Stimulated activated CD4-positive, alpha-beta T cell treated with anti-CD3 and anti-CD28 coated beads, Interleukin-4, amount 100 ng/mL, for 24 hours (primary cell): ENCODE measurements at places on chromosomes 16 and 17.

- no peak for DNase-seq
These were observed 837 bp upstream of the PRDM7 start for GRCh38 chr16:90077757-90078578.

- peak; percentile 77 for DNase-seq
These were observed 3.7 kb downstream of the TMC8 start for GRCh38 chr17:78133971-78134898.

- DNase-seq, result no peak
These were observed 6.3 kb upstream of the NFATC3 start for GRCh38 chr16:68078701-68079375.

DNA sequence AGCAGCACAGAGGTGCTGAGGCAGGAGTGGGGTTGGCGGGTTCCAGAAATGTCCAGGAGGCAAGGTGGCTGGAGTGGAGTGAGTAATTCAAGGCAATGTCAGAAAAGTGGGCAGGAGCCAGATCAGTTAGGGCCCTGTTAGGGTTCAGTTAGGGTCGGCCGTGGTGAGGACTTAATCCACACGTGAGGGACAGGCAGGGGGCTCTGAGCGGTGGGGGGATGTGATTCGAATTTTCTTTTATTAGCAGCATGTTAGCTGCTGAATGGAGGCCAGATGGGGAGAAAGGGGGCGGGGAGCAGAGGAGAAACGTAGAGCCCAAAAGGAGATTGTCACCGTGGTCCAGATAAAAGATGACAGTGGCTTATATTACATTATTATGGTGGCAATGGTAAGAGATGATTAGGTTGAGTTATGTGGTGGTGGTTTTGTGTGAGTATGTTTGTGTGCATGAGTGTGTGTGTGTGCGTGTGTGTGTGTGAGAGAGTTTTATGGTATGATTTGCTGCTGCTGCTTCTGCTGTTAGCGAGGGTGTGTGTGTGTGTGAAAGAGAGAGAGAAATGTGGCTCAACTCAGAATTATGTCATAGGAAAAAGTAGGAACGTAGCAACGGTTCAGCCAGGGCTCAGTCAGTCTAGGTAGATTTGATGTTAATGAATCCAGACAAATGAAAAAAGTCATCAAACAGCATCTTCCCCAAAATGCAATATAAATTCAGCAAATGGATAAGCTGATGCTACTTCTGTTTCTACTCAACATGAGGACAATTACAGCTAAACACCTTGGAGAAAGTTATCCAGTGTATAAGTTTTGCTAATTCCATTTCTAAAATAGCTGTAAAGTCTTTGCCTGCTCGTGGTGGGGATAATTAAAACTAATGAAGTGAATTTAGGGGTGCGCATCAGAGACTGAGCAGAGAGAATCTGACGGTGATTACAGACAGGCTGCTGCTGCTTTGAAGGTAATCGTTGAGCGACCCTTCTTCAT lies 390.6 kb downstream of the HAPSTR1 start:
- no peak for DNase-seq

GRCh38 chr17:5897275-5897911 lies 172.8 kb upstream of the WSCD1 start:
- DNase-seq, result no peak

GRCh38 chr16:81436386-81436785 lies 8.2 kb upstream of the CMIP start:
- DNase-seq, result no peak

DNA sequence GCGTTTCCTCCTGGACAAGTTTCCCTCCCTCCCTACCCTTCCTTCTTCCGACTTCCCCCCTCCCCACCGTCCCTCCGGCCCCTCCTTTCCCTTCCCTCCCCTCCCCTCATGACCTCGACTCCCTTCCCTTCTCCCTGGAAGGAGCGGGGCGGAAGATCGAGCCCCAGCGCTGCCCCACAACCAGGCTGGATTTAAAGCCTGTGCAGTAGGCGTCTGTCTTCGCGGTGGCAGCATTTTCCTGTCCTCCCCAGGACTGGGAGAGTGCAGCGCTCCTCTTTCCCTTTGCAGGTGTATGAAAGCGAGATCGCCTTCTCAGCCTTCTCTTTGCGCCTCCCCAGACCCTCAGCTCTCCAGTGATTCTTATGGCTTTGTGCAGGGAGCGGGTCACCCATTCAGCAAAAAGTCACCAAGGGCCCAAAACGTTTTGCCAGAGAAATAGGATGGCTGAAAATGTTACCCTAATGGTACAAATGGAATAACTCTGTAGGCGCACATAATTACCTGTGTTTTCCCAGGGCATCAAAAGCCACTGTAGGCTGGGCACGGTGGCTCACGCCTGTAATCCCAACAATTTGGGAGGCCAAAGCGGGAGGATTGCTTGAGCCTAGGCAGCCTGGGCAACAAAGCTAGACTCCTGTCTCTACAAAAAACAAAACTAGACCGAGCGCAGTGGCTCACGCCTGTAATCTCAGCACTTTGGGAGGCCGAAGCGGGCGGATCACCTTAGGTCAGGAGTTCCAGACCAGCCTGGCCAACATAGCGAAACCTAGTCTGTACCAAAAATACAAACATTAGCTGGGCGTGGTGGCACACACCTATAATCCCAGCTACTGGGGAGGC lies 40.8 kb downstream of the SLFN12L start:
- DNase-seq, result no peak

DNA sequence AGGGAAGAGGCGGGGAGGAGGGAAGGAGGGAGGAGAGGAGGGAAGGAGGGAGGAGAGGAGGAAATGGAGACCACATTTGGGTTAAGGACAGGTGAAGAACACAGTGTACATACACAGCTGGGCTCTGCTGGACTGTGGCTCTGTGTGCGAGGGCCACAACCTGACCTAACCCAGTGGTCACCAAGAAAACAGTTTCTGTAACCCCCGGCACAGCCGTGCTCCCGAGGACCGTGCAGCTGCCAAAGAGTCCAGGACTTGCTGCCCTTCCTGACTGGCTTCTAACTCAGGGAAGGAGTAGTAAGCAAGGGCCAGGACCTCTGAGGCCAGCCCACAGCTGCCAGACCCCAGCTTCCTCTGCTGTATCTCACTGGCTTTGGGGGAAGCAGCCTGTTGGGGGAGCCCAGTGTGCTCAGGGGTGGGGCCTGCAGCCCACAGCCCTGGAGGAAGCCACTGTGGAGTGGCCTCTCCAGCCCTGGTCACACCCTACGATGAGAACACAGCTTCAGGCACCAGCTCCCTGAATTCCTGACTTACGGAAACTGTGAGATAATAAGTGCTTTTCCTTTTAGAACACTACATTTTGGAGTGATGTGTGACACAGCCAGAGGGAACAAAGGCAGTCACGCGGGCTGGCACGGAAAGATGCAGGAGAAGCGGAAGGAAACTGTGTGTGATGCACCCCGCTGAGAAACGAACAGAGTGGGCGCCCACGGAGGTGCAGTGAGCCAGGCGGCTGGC lies 32.3 kb downstream of the SLC7A5 start:
- DNase-seq, result no peak

- peak; percentile 52 for DNase-seq
These were observed 2.8 kb upstream of the UBTF start for GRCh38 chr17:44222112-44222869.

- DNase-seq, result no peak
These were observed 911 bp downstream of the ARL16 start for GRCh38 chr17:81682565-81683207.

DNA sequence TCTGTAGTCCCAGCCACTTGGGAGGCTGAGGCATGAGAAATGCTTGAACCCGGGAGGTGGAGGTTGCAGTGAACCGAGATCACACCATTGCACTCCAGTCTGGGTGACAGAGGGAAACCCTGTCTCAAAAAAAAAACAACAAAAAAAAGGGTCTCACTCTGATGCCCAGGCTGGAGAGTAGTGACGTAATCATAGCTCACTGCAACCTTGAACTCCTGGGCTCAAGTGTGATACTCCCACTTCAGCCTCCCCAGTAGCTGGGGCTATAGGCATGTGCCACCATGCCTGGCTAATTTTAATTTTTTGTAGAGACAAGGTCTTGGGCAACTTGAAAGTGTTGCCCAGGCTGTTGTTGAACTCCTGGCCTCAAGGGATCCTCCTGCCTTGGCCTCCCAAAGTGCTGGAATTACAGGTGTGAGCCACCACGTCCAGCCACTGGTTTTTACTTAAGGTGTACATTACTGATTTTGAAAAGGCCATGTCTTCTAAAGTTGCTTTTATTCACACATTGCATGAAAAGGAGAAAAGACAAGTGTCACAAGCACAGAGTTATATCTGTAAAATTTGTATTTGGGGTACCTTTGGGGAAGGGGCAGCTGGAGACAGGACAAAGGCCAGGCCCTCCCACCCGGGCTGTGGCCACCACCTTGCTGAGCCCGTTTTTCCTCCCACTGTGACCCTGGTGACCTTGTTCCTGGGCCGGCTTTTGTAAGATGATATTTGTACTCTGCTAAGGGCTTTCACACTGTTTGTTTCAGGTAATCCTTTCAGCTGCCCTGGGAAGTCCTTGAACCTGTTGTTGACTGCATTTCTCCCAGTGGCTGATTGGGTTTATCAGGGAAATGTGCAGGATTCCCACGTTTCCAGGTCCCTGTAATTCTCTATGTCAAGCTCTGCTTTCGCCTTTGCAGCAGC lies 11.5 kb downstream of the GPT2 start:
- no peak for DNase-seq

GRCh38 chr17:8934346-8934745 lies 31.2 kb downstream of the PIK3R5 start:
- DNase-seq, result no peak

- DNase-seq, result no peak
These were observed 177.7 kb upstream of the SALL1 start for GRCh38 chr16:51328733-51329132.

GRCh38 chr17:43641416-43641815 lies 20.3 kb downstream of the MEOX1 start:
- DNase-seq, result no peak

DNA sequence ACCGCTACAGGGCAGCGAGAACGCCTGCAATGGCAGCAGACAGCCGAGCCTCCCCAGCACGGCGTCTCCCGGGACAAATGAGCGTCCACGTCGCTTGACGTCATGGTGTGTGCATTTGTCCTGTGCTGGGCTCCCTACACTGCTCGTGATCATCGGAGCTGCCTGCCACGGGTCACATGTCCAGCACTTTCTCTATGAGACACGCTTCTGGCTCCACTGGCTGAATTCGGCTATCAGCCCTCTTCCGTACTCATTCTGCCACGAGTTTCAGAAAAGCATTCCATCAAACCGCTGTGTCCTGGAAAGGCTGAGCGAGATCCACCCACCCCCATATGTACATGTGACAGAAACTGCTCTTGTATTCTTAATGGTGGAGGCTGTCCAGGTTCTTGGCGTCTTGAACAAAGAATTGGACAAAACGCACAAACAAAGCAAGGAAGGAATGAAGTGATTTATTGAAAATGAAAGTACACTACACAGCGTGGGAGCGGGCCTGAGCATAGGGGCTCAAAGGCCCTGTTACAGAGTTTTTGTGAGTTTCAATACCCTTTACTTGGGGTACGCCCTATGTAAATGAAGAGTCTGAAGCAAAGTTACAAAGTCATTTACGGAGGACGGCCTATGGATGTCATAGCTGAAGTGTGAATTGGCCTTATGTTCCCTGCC lies 28.5 kb upstream of the SHCBP1 start:
- DNase-seq, result no peak

GRCh38 chr17:79950306-79950705 lies 85.4 kb downstream of the TBC1D16 start:
- DNase-seq, result no peak

GRCh38 chr16:15715221-15715620 lies 65.2 kb downstream of the NDE1 start:
- DNase-seq, result no peak

DNA sequence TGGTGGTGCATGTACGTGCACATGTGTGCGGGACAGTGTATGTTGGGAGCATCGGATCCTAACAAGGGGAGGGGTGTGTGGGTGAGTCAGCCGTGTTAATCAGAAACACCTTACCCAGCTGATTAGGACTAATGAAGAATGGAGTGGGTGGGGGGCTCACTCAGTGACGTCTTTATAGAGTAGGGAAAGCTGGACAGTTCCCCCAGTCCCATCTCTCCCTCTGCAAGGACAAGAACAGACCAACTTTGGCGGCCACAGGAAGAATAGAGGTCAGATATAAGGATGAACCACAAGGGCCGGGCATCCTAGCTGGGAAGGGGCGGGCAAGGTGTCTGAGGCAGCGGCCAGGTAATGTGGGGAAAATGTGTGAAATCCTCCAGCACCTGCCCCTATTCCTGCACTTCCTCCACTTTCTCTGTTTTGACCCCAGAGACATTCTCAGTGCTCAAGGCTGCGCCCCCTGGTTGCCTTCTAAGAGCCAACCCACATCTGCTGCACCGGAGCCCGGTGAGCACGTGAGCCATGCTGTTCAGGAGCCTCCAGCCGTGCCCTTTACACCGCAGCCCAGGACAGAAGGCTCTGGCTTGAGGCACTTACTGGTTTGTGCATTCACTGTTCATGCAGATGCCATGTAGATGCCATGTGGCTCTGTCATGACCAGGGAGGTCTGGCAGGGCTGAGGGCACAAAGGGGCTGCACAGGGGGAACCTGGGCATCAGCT lies 18.9 kb upstream of the TBX21 start:
- no peak for DNase-seq

DNA sequence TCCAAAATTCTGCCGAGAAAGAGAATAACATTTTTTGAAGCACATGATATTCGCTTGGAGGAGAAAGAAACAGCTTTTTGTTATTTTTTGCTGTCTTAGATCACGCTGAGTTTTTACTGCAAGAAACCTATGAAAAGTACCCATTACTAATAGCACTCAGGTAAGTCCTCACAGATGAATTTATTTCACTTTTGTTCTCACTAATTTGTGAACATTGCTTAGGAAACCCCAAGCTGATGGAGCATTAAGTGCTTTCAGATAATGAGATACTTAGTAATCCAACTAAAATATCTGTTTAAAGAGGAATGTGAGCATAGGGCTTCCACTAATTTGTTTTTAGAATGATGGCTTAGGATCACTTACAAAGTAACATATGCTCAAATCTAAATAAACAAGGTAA lies 45.7 kb downstream of the MYO1D start:
- DNase-seq, result no peak

DNA sequence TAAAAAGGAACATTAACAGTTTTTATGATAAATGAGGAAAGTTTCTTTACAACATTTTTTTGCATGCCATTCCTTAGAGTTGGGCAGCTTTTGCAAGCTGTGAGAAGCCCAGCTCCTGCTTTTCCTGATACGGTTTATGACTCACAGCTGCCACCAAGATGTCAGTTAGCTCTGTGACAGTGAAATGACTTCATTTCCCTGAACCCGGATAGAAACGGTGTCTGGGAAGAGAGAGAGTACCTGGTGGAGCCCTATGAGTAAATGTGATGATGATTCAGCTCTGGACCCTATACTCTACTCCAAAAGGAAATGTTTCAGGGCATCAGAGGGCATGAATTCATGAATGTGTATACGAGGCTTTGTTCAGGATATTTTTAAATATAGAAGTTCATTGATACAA lies 366.3 kb upstream of the HSBP1 start:
- no peak for DNase-seq

GRCh38 chr17:18356624-18357023 lies 6.7 kb downstream of the SHMT1 start:
- no peak for DNase-seq

DNA sequence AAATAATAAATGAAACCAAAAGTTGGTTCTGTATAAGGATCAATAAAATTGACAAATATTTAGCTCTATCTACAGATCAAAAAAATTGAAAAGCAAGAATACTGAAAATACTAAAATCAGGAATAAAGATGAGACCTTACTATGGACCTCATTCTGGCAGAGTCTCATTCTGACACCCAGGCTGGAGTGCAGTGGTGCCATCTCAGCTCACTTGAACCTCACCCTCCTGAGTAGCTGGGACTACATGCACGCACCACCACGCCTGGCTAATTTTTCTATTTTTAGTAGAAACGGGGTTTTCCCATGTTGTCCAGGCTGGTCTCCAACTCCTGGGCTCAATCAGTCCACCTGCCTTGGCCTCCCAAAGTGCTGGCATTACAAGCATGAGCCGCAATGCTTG lies 22.0 kb upstream of the KREMEN2 start:
- no peak for DNase-seq

- DNase-seq, result no peak
These were observed 88.8 kb downstream of the MGAT5B start for GRCh38 chr17:76956846-76957540.
